Memory B cell (primary cell): ENCODE measurements at places on chromosomes 4 and X.

GRCh38 chrX:24498975-24499374 lies 33.9 kb downstream of the PDK3 start:
- peak overlapping the region; percentile 31 for H3K27ac ChIP-seq
- no peaks in the 10 kb centered on the region for H3K27me3 ChIP-seq
- no peaks in the 10 kb centered on the region for H3K4me1 ChIP-seq
- no peak overlapping the region for H3K4me3 ChIP-seq

DNA sequence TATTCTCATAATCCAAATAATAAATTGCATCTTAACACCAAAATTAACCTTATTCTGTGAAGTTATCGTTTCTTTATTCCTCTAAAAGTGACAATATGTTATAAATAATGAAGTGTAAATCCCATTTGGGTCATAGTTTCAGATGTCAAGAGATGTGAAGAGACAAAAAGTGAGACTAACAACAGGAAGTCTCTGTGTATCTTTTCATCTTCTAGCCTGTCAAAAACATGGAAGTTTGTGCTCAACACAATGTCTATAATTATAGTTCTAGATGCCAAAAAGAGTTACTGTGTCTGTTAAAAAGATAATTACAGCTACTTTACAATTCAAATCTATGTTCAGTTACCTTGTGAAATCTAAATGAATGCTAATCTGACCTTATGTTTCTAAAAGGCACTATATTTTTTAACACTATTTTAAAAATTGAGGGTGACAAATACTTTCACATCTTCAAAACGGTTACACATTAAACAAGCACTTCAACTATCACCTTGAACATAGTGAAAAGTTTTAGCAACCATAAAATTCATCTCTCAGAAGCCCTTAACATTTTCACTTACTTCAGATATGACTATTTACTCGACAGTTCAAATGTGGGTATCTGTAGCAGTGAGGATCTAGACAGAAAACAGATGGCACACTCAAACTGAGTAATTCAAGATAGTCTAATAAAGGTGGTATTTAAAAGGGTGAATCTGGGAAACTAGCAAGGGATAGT lies 509.8 kb downstream of the ARAP2 start:
- H3K4me3 ChIP-seq = no peak overlapping the region
- no peak overlapping the region for H3K27ac ChIP-seq
- DNase-seq = no peak
- H3K27me3 ChIP-seq = no peaks in the 10 kb centered on the region
- H3K4me1 ChIP-seq = no peaks in the 10 kb centered on the region

GRCh38 chr4:168070903-168071302 lies 21.4 kb upstream of the ANXA10 start:
- H3K4me1 ChIP-seq = no peaks in the 10 kb centered on the region
- no peak overlapping the region for H3K4me3 ChIP-seq
- H3K27ac ChIP-seq = no peak overlapping the region
- no peaks in the 10 kb centered on the region for H3K27me3 ChIP-seq
- no peaks in the 10 kb centered on the region for H3K36me3 ChIP-seq

GRCh38 chr4:128865132-128865531 lies 55.6 kb downstream of the JADE1 start:
- no peaks in the 10 kb centered on the region for H3K27me3 ChIP-seq
- no peak overlapping the region for H3K27ac ChIP-seq

DNA sequence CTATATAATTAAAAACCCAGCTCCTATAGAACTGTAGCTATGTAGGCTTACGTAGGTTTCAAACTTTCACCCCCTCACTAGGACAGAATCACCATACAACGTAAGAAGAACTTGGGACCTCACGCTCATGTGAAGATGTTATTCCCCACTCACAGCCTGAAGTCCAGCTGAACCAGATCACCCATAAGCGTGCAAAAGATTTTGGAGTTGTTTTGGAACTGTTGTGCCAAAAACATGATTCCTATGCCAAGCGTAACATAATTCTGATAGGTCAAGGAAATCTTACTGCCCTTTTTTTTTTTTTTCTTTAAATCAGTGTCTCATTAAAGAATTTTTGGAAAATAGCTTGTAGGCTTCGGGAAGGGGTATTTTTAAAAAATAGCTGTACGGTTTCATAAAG lies 57.0 kb downstream of the LCORL start:
- H3K27me3 ChIP-seq = no peaks in the 10 kb centered on the region
- peaks cover 5% of the 10 kb centered on the region for H3K4me1 ChIP-seq
- H3K36me3 ChIP-seq = peaks cover 13% of the 10 kb centered on the region
- DNase-seq = no peak

DNA sequence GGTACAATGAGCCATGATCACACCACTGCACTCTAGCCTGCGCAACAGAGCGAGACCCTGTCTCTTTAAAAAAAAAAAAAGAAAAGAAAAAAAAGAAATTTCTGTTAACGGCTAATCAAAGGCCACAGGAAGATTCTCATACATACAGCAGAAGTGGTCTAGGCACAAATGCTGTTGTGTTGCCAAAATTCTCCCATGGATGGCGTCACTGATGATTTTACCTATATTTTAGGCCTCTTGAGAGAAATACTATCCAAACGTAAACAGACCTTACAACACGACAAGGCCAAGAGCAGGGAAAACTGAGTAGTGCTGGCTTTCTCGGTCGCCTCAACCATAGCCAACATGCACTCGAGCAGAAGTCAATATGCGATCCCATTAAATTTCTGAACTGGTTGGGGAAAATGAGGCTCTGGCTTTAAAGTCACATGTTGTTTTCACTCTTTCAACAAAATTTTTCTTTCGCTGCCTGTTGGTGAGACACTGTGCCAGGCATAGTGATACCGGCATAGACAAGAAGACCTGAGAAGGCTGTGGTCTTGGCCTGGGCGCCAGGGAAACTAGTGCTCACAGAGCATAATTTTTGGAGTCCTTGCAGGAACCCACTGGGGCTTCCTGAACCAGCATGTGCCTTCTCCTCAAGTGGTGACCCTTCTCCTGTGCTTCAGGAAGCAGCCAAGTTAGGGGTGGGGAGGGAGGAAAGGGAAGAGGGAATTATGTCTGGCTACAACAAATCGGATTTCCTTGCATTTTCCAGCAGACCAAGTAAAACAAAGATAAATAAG lies 20.6 kb downstream of the SH3KBP1 start:
- peaks cover 49% of the 10 kb centered on the region for H3K4me1 ChIP-seq
- H3K27me3 ChIP-seq = no peaks in the 10 kb centered on the region
- DNase-seq = no peak
- H3K4me3 ChIP-seq = peak overlapping the region; percentile 64

DNA sequence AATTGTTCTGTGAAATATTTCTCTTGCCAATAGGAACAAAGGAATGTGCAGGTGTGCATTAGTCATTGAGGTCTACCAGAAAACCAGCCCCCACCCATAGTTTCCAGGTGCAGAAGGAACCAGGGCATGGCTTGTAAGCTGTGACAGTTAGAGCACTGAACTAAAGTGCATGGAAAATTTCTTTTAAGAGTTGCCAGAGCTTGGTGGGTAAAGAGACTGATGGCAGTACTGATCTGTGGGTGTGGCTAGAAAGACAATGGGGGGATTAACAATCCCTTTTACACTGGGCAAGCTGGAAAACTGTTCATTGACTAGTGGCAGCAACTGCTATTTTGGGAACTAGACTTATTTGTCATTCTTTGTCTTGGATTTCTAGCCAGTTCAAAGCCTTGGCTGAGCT lies 326.9 kb downstream of the PCDH19 start:
- H3K4me1 ChIP-seq = no peaks in the 10 kb centered on the region
- no peaks in the 10 kb centered on the region for H3K27me3 ChIP-seq
- H3K4me3 ChIP-seq = no peak overlapping the region
- H3K36me3 ChIP-seq = no peaks in the 10 kb centered on the region
- no peak for DNase-seq
- no peak overlapping the region for H3K27ac ChIP-seq

GRCh38 chrX:114152130-114152529 lies 431.8 kb upstream of the HTR2C start:
- no peaks in the 10 kb centered on the region for H3K27me3 ChIP-seq
- no peaks in the 10 kb centered on the region for H3K4me1 ChIP-seq
- no peak overlapping the region for H3K27ac ChIP-seq
- H3K4me3 ChIP-seq = no peak overlapping the region
- H3K36me3 ChIP-seq = no peaks in the 10 kb centered on the region
